ENCODE measurements at places on chromosomes 1 and 21. TPM values are rescaled to one million over a fixed set of nuclear protein-coding genes. Genes with fewer than 3 reads are reported as not detected.

Gene ZFP69B
- total RNA-seq, result 3.5 TPM

- no peaks in the 10 kb centered on the region for H3K27me3 ChIP-seq
- no peak overlapping the region for H3K27ac ChIP-seq
- H3K36me3 ChIP-seq, result no peaks in the 10 kb centered on the region
- peaks cover 10% of the 10 kb centered on the region for H3K4me1 ChIP-seq
Measured at GRCh38 chr1:212167098-212167497, 118.1 kb upstream of the PPP2R5A start.

- H3K27ac ChIP-seq, result no peak overlapping the region
- H3K36me3 ChIP-seq, result no peaks in the 10 kb centered on the region
- DNase-seq, result no peak
- no peaks in the 10 kb centered on the region for H3K27me3 ChIP-seq
- H3K4me1 ChIP-seq, result peaks cover 20% of the 10 kb centered on the region
- no peak overlapping the region for H3K4me3 ChIP-seq
Measured at GRCh38 chr1:226125831-226126230, 60.7 kb downstream of the ACBD3 start.

DNA sequence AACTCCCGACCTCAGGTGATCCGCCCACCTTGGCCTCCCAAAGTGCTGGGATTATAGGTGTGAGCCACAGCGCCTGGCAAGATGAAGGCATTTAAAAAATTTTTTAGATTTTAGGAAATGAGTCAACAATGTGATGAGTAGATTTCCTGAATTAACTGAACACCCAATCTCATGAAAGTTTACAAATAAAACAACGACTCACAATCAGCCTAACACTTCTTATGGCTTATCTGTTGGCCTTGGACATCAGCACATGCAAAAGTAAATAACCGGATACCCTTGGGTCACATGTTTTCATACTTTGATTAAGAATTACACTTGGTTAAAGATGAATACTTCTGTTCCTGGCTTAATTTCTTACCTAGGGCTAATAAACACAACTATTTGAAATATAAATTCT is 3.0 kb downstream of the GNG12 start:
- H3K4me3 ChIP-seq, result no peak overlapping the region
- H3K36me3 ChIP-seq, result no peaks in the 10 kb centered on the region
- H3K27me3 ChIP-seq, result peaks cover 37% of the 10 kb centered on the region
- H3K27ac ChIP-seq, result no peak overlapping the region

GRCh38 chr1:21059021-21059420 is 117.7 kb downstream of the EIF4G3 start:
- H3K27ac ChIP-seq, result no peak overlapping the region
- H3K27me3 ChIP-seq, result no peaks in the 10 kb centered on the region
- no peak for DNase-seq
- peaks cover 3% of the 10 kb centered on the region for H3K36me3 ChIP-seq

Gene NID1
- 0.07 TPM for total RNA-seq

DNA sequence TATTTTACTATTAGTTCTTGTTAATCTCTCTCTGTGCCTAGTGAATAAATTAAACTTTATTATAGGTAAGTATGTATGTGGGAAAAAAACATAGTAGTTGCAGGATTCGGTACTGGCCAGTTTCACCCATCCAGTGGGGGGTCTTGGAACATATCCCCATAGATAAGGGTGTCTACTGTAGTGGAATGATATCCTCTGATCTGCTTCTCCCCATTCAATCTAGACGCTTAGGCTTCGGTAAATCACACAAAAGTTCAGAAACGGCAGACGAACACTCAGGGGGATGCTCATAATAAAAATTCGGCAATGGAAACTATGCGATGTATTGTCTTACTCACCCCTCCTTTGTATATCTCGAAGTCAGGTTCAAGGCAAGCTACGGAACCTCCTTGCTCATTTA is 232.9 kb upstream of the COA6 start:
- H3K27ac ChIP-seq, result no peak overlapping the region
- no peak for DNase-seq
- H3K4me1 ChIP-seq, result no peaks in the 10 kb centered on the region
- no peak overlapping the region for H3K4me3 ChIP-seq
- no peaks in the 10 kb centered on the region for H3K36me3 ChIP-seq

GRCh38 chr21:41664881-41665765 is 101.7 kb downstream of the RIPK4 start:
- no peak overlapping the region for H3K27ac ChIP-seq
- no peaks in the 10 kb centered on the region for H3K4me1 ChIP-seq
- no peak for DNase-seq
- H3K27me3 ChIP-seq, result no peaks in the 10 kb centered on the region

Gene TIAM1
- 34.9 TPM for total RNA-seq

Gene TNFRSF1B
- total RNA-seq, result 173 TPM

Gene HSF2BP
- 1.5 TPM for total RNA-seq

Gene TMEM35B
- total RNA-seq, result 19.5 TPM

DNA sequence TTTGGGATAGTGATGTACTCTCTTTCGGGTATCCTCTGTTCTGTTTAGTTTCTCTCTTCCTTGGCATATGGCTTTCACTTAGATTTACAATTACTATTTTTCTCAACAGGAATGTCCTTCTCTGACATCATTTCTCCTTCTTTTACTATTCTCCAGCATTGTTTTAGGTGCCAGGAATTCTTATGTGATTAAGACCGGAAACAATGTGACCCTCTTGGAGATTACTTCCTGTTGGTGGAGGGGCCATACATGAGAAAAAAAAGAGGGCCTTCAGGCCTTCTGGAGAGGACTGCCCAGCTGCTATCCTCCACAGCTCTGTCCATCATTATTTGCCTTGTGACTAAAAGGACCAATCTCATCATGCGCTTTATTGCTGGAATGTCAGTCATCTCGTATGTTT is 50.4 kb upstream of the ADAMTS5 start:
- H3K4me1 ChIP-seq, result no peaks in the 10 kb centered on the region
- H3K27ac ChIP-seq, result no peak overlapping the region
- no peak for DNase-seq

DNA sequence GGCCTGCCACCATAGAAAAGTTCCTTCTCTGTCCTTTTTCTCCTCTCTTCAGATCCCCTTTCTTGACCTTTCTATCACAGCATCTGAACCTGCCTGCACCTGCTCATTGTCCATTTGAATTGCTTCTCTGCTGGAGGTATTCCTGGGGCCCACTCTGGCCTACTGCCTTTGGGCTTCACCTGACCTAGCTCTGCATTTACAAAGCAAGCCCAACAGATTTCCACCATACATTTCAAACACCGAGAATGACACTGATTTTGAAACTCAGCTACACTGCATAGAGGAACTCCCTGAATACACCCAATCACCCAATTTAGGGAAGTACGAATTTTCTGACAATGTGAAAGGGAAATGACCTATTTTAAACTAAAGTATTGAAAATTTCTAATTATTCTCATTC is 284.5 kb upstream of the USP25 start:
- peaks cover 10% of the 10 kb centered on the region for H3K4me1 ChIP-seq
- peaks cover 2% of the 10 kb centered on the region for H3K36me3 ChIP-seq
- H3K4me3 ChIP-seq, result no peak overlapping the region
- no peaks in the 10 kb centered on the region for H3K27me3 ChIP-seq
- no peak for DNase-seq

DNA sequence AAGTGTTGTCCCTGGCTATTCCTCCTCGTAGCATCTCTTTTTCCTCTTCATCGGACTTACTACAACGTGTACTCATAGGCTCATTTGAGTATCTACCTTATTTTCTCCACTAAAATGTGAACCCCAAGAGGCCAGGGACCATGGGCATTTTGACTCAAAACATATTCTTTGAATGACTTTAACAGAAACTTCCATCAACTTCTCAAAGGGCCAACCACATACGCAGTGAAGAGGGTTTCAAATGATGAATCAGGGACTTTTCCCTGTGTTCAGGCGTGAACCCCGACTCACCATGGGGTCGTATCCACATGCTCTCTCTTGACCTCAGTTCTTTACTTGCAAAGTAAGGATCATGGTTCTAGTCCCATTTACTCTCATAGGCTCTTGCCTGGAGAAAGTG is 20.2 kb upstream of the GPR137B start:
- H3K4me3 ChIP-seq, result no peak overlapping the region
- DNase-seq, result peak; percentile 56
- peaks cover 27% of the 10 kb centered on the region for H3K4me1 ChIP-seq
- H3K36me3 ChIP-seq, result no peaks in the 10 kb centered on the region
- peaks cover 7% of the 10 kb centered on the region for H3K27me3 ChIP-seq

DNA sequence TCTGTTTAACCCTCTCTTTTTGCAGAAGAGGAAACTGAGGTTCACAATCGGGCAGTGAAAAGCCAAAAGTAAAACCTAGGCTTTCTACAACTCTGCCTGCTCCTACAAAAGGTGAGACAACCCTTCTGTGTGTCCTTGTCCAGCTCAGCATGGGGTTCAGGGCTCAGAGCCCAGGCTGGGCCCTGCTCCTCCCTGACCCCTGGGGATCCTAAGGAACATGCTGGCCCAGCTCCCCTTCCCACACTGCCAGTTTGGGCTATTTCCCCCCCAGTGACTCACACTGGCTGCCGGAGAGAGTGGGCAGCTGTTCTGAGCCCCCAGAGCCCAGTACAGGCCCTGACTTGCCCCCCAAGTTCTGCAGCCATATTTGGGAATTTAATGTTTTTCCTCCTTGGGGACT is 8.9 kb downstream of the FAM229A start:
- H3K27me3 ChIP-seq, result no peaks in the 10 kb centered on the region
- no peak for DNase-seq
- H3K4me3 ChIP-seq, result peak overlapping the region; percentile 22
- no peaks in the 10 kb centered on the region for H3K36me3 ChIP-seq
- no peak overlapping the region for H3K27ac ChIP-seq
- peaks cover 35% of the 10 kb centered on the region for H3K4me1 ChIP-seq

Data from activated CD8-positive, alpha-beta T cell treated with anti-CD3 and anti-CD28 coated beads for 36 hours (primary cell).